GM06990 (cell line): ENCODE measurements at places on chromosomes 12 and 14.

DNA sequence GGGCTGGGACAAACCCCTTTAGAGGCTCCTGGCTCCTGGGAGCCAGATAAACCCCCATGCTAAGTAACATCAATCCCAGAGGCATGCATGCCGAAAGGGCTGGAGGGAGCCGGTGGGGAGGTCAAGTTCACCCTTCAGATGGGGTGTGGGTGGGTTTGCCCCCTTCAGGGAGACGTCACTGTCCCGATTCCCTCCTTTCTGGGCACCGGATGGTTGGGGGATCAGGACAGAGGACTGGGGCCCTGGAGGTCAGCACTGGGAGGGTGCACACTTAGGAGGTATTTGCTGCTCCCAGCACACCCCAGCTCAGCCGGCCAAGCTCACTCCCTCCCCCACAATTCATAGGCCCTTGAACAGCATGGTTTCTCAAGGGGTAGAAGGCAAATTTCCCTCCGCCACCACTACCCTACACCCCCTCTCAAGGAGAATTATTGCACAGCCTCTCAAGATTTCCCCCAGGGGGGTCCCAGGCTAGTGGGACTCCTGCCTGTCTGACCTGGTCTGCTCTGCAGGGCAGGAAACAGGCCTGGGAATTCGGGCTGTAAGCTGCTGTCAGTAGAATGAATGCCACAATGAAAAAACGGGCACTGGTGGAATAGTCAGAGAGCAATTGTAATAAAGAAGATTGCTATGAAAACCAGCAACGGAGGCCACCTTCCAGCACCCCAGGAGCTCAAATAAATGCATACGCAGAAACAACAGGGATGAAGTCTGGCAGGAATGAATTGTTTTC is 63.5 kb downstream of the GALNT16 start:
- DNase-seq = no peak

- DNase-seq = no peak
These were observed 30.4 kb downstream of the NUAK1 start for GRCh38 chr12:106108185-106108835.

DNA sequence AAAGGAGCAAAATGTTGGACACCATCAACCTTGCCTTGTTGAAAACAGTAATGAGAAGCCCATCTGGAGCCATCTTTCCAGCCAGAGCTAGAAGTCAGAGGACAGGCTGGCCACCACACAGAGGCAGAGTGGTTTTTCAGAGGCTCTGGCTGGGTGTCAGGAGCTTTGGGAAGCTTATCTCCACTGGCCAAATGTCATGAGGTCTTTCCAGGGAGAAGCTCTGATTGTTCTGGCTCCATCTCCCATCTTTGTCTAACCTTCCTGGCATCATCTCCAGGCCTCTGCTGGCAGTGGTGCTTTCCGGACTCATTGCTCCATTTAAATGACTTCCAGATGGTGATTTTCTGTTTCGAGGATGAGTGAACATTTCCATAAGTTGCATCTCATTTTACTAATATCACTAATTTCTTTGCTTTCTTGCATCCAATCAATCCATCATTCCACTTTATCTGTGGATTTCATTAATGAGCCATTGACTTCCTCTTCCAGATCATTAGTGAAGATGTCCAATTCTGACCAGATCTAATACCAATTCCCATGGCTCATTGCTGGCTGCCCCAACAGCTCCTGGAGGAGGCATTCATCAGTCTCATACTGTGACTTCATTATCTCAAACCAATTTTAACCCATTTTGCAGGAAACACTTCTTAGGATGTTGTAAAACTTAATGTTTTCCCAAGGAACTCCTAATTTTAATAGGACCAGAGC is 35.3 kb upstream of the TMTC1 start:
- DNase-seq = no peak

DNA sequence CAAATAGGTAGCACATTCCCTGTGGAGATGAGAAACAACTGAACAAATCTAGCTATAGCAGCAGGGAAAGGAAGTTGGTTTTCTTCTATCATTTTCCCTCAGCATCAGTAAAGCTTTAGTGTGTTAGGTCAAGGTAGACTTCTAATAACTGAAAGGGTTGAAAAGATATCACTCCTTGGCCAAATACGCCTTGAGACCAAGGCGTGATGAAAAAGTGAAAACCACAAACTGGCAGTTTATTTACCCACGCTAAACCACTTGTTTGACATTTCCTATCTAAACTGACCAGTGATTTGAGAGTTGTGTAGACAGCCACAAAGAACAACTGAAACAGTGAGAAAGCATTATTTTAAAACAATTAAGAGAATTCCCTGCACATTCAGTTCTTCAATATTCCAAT is 99.6 kb upstream of the SOX5 start:
- DNase-seq = no peak

DNA sequence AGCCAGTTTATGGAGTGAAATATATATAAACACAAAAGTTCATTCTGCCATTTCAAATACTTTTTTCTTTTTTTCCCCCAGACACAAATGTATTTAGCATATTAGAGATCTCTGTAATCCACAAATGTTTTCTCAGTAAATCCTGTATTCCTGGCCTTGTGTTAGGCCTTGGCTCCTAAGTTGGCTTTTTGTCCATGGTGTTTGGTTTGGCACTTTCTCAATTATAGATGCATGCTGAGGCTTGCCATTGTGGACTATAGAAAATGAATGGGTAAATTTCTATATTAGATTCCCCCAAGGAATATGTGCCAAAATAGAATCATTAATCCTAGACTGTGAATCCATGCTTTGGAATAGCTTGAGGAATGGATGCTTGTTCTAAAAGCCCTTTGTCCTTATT is 17.0 kb downstream of the RIC8B start:
- DNase-seq = no peak

DNA sequence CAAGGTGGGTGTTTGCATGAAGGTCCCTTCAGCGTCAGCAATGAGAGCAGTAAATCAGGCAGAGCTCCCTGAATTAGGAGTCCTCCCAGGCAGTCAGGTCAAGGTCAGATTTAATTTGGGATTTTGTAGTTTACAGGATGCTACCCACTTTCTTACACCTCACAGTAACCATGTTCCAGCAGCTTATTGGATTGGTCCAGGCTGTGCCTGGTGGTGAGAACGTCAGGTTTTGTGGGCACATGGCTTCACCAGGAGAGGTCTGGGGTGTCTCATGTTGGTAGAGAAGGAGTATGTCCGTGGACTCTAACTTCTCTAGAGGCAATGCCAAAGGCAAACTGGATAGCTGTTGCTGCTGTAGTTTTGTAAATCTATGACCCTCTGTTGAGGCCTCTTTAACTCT is 158.3 kb downstream of the CACNA1C start:
- DNase-seq = no peak
